ENCODE measurements at places on chromosomes 2 and 18.

- no peak for DNase-seq
Measured at GRCh38 chr2:197442857-197443256, 8.0 kb upstream of the SF3B1 start.

GRCh38 chr2:231088754-231089153 is 32.1 kb downstream of the PSMD1 start:
- DNase-seq, result no peak

DNA sequence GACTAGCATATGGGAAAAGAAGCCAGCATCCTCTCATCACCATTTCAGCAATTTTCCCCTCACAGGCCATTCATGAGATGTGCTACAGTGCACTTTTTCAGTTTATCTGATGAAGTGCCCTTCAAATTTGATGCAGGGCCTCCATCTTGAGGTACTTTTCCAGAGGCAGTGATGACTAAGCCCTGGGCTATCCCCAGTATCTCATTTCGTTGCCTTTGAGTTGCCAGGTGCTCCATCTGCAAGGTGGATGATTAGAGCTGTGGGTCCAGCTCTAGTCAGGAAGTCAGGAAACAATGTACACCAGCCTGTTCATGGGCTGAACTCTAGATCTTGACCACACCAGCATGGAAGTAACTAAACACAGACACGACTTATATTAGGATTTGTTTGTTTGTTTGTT is 425.2 kb downstream of the METTL4 start:
- no peak for DNase-seq

- DNase-seq, result no peak
Measured at GRCh38 chr2:6487765-6488164, 377.9 kb downstream of the CMPK2 start.

GRCh38 chr2:208077276-208077675 is 47.0 kb downstream of the CRYGD start:
- no peak for DNase-seq

DNA sequence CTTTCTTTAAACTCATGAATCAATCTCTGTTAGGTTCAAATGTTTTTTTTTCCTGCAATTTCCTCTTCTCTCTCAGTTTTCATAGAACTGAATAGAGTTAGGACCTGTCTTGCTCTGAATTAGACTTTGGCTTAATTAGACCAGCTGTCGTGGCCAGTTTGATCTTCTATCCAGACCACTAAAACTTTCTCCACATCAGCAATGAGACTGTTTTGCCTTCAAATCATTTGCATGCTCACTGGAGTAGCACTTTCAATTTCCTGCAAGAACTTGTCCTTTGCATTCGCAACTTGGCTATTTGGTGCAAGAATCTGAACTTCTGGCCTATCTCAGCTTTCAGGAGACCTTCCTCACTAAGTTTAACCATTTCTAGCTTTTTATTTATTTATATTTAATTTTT is 2002.2 kb upstream of the PIK3C3 start:
- no peak for DNase-seq

- DNase-seq, result no peak
Measured at GRCh38 chr18:45409971-45410370, 205.3 kb upstream of the SLC14A2 start.

GRCh38 chr18:49224738-49225137 is 235.7 kb downstream of the DYM start:
- no peak for DNase-seq

DNA sequence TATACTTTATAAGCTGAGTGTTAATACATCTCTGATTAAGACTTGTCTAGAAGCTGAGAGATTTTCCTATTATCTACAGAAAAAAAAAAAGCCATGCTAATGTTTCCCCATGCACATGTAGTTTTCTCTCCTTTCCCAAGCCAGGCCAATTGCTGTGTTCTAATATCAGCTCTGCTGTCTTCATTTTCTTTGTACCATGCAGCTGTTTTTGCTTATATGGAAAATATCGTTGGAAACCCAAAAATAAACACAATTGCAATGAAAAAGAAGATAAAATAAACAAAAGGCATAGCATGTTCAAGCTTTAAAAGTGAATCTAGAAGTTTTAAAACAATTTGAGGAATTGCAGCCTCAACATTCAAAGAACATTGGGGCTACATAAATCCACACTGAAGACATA is 817.4 kb upstream of the ACVR2A start:
- DNase-seq, result no peak

GRCh38 chr2:241270531-241270930 is 44.9 kb downstream of the HDLBP start:
- DNase-seq, result no peak
